ENCODE measurements at places on chromosomes 11 and 22.

- peak; percentile 26 for DNase-seq
Observed at GRCh38 chr22:17159504-17159951, 451 bp upstream of the HDHD5 start.

- DNase-seq, result no peak
Observed at GRCh38 chr11:12518606-12519385, 141.4 kb downstream of the PARVA start.

DNA sequence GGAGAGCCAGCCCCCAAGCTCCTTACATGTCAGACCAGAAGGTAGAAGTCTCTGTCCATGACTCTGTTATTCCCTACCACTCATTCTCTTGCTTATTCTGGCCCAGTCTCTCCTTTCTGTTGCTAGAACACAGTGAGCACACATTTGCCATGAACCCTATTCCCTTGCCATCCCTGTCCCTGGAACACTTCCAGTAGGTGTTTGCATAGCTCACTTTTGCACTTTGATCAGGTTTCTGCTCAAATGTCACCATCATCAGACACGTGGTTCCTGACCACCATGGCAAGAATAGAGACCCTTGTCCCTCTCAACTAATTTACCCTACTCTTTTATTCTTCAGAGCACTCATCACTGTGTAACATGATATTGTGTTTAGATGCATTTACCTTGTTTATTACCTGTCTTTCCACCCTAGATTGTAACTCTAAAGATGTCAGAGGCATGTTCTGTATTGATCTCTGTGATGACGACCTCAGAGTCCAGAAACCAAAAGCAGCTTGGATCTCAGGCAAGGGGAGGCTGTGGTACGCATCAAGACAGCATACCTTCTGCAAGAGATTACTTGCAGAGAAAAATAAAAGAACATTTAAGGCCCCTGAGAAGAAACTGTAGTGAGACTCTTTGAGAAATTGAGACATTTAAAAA is 606.4 kb downstream of the OPCML start:
- DNase-seq, result no peak

GRCh38 chr11:1632053-1632714 is 2.6 kb downstream of the KRTAP5-5 start:
- no peak for DNase-seq

DNA sequence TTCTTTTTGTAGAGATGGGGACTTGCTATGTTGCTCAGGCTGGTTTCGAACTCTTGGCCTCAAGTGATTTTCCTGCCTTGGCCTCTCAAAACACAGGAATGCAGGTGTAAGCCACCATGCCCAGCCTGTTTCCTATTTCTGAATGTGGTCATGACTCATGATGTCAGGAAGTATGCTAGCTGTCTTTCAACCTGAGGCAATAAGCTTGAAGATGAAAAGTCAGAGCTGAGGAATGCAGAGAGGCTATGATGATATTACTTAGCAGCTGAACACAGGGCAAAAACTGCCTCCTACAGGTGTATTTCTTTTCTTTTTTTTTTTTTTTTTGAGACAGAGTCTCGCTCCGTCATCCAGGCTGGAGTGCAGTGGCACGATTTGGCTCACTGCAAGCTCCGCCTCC is 9.0 kb upstream of the NUCB2 start:
- no peak for DNase-seq

GRCh38 chr11:105862736-105863367 is 159.2 kb downstream of the MSANTD4 start:
- no peak for DNase-seq

GRCh38 chr22:49015459-49015858 is 812.2 kb downstream of the BRD1 start:
- DNase-seq, result no peak

GRCh38 chr11:134509381-134510232 is 97.6 kb upstream of the B3GAT1 start:
- no peak for DNase-seq

DNA sequence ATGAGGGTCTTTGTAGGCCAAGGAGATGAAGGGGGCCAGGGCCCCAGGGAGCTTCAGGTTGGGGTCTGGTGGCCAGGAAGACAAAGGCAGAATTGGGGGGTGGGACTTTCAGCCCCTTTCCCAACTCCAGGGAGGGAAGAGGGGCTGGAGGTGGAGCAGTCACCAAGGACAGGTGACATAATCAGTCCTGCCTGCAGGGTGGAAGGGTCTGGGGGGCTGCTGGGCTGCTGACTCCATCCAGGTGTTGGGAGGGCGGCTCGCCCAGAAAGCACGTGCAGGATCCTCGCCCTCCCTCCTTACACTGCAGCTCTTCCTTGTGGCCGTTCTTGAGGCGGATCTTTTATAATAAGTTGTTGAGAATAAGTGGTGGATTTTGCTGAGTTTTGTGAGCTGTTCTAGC is 1491.1 kb downstream of the TBC1D22A start:
- DNase-seq, result no peak

DNA sequence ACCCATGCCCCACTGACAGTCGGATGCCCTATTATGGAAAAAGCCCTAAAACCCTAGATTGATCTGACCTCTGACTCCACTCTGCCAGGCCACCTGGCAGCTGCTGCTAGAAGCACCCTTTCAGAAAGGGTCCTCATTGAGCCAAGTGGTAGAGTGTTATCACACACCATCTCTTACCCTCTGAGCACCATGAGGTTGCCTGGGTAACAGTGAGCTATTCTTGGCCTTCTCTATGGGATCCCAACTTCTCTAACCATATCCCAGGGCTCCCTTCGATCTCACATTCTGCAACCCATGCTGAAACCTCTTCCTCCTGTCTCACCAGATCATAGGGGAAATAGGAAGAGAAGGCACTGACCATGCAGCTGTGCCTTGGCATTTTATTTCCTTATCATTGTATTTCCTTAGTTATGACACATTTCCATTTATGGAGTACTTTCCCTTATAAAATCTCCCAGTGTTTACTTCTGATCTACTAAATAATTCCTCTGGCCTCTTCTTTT is 52.7 kb downstream of the MPPED2 start:
- no peak for DNase-seq

DNA sequence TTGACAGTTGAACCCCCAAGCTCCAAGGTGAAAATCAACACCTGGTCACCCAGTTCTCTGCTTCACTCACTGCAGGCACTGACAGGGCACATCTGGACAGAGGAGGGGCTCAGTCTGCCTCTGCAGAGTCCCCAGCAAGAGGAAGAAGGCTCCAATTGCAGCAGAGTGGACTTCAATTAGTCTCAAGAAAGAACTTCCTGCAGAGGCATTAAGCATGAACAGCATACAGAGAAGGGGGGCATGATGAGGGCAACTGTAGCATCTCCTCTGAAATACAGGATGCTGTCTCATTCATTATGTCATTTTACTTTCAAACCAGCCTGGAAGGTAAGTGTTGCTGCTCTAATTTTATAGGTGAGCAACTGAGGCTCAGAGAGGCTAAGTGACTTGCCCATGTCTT is 11.1 kb downstream of the GDPD5 start:
- no peak for DNase-seq

DNA sequence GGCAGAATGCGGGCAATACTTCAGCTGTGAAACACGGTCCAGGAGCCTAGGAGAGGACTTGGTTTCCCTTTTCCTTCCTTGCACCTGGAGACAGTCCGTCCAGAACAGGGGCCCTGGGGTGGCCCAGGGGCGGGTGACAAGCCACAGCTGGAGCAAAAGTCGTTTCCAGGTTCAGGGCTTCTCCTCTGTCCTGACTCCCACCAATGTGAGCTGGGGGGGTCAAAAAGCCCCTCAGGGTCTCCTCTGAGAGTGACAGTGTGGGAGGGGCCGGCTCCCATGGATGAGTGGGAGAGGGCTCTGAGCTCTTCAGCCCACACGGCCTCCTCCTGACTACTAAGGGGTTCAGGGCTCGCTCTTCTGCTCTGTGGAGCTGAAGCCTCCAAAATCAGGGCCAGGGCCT is 20.1 kb upstream of the ARFGAP3 start:
- no peak for DNase-seq

DNA sequence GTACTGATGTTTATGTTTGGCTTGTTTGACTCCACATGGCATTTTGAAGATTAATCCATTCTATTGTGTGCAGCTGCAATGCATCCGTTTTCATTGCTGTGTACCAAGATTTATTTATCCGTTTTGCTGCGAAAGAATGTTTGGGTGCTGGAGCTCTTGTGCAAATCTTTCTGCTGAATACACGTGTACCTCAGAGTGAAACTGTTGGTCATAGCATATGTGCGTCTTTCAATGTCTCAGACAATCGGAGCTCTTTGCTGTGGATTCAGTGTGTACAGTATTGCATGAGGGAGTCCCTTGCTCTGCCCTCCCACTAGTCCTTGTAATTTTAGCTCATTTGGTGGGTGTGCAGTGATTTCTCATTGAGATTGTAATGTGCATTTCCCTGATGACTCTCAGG is 545.4 kb downstream of the TBC1D22A start:
- DNase-seq, result no peak

DNA sequence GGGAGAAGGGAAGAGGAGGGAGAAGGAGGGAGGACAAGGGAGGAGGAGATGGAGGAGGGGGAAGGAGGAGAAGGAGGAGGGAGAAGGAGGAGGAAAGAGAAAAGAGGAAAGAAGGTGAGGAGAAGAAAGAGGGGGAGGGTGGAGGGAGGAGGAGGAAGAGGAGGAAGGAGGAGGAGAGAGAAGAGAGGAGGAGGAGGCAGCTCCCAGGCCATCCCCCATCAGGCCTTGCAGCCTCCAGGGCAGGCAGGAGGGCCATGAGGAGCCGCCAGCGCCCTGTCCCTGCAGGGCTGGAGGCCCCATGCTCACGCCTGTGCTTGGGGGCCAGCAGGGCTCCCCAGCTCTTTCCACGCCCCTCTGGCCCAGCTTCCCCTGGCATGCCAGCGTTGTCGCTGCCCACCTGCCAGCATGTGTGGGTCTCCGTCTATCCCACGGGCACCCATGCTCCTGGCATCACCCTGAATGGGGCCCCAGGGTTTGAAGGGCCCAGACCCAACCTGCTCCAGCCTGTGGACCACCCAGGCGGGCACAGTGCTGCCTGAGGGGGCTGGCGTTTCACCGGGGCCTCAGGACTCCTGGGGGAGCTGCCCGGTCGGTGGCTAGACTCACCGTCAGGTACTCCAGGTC is 5.2 kb downstream of the TSPAN32 start:
- no peak for DNase-seq

- no peak for DNase-seq
Observed at GRCh38 chr22:30919973-30920372, 48.6 kb downstream of the MORC2 start.

DNA sequence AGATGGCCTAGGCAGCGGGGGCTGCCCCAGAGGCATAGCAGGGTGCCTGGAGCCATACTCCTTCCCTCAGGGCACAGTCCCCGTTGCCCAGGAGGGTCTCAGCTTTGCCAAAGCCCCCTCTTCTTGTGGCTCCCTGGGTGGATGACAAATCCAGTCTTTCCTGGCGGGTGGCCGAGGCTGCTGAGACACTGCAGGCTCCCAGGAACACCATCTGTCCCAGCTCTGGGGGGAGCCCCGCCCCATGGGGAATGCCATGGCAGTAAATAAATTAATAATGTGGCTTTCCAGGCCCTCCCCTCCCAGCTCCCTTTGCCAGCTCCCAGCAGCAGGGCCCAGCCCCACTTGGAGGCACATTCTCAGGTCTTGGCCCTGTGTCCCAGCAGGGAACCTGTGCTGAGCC is 45.0 kb downstream of the PDE2A start:
- no peak for DNase-seq

DNA sequence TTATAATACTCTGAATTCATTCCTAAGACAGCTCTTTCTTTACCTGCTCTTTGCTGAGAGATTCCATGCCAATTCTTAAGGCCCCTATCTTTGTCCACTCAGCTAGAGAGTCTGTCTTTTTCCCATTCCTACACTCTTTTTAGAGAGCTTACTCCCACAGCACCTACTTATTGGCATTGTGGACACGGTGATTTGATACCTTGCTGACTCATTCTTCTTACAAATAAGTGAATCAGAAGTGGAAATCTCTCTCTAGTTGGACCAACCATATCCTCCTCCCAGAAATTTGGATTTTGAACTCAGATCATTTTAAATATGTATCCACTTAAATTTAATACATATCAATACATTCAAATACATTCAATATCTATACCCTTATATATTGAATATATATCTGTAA is 32.5 kb upstream of the OR6M1 start:
- no peak for DNase-seq

DNA sequence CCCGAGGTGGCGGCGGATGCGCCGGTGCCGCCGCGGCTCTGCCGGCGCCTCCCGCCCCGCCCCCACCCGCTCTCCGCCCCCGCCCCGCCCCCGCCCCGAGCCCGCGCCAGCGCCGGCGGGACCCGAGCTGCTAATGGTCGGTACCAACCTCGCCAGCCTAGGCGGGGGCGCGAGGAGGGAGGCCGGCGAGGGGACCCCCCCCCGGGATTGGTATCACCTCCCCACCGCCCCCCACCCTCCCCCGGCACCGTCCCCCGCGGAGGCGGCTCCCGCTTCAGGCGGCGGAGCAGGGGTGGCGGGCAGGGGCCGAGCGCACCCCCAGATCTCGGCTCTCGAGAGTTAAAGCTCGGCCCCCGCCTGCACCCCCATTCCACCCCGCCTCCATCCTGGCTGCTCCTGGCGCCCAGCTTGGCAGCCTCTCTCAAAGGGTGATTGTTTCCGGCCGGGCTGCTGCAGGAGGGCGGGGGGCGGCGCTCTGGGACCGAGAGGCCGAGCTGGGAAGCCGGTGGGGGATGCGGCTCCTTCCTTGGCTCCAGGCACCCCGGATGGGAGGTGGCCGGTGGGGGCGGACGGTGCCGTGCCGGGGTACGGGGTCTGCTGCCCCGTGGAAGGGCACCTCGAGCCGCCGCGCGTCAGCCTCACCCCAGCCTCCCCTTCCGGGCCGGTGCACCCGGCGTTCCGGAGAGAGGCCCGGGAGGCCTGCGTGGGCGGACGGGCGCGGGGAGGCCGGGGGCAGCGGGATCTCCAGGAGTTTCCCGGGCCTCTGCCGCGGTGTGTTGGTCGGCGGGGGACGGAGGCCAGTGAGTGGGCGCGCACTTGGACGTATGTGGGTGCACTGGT is at the start of gene B3GAT1:
B3GAT1 (minus strand) TSS at position 40 of the 840 bp plus-strand sequence. CDS start 24,583 bp downstream, outside the sequence.
- no peak for DNase-seq

GRCh38 chr22:24367841-24368240 is 59.6 kb upstream of the ADORA2A start:
- no peak for DNase-seq

DNA sequence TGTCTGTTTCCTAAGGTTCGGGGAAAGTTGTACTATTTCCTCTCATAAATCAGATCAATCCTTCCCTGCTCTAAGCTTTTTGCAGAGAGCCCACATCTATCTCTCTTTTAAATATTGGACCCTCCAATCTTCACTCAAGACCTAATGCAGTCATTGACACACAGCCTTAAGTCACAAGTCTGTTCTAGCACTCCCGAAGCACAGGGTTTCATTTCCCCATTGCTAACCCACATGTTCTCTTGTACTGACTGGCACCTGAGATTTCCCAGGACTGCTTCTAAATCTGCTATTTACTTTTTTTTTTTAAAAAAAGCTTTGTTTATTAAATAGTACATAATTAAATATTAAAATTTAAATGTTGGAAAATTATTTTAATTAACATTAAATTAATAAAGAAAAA is 674.7 kb downstream of the TBC1D22A start:
- DNase-seq, result no peak

- no peak for DNase-seq
Observed at GRCh38 chr11:70156291-70157037, 46.6 kb upstream of the FADD start.

GRCh38 chr11:47415949-47416472 is 7.6 kb downstream of the SLC39A13 start:
- DNase-seq, result no peak

GRCh38 chr22:43637275-43638260 is 174.5 kb downstream of the EFCAB6 start:
- DNase-seq, result no peak

GRCh38 chr11:128914216-128915148 is 23.3 kb downstream of the KCNJ5 start:
- no peak for DNase-seq

- no peak for DNase-seq
Observed at GRCh38 chr22:20238536-20238900, 29.6 kb downstream of the RTN4R start.

Measured in activated CD4-positive, CD25-positive, alpha-beta regulatory T cell treated with anti-CD3 and anti-CD28 coated beads, Interleukin-2, amount 50 U/mL, for 16 hours (primary cell).